H4 (cell line): ENCODE measurements at places on chromosomes 4 and X. TPM values are rescaled to one million over a fixed set of nuclear protein-coding genes. Genes with fewer than 3 reads are reported as not detected.

Gene DAPP1
- not detected in 2 replicates for total RNA-seq

Gene PHKA1
- 7.8 and 8.6 TPM in 2 replicates for total RNA-seq

Gene GBA3
- total RNA-seq: 0.04 TPM in 1 of 2 replicates, not detected in the other

Gene MUC7
- total RNA-seq: not detected in 2 replicates

Gene ATRX
- 42.5 and 85.2 TPM in 2 replicates for total RNA-seq

Gene MAGEA8
- not detected in 2 replicates for total RNA-seq

Gene TMSB15B
- 12.7 and 24.7 TPM in 2 replicates for total RNA-seq

Gene GEMIN8
- total RNA-seq: 7.7 and 8.4 TPM in 2 replicates

Gene ZCCHC4
- total RNA-seq: 14.7 and 17.2 TPM in 2 replicates

Gene FUNDC2
- 61.2 and 73.0 TPM in 2 replicates for total RNA-seq

Gene TMEM164
- total RNA-seq: 13.5 and 17.4 TPM in 2 replicates

Gene SORBS2
- 0.41 and 1.5 TPM in 2 replicates for total RNA-seq

Gene EMCN
- not detected in 2 replicates for total RNA-seq

Gene BTC
- total RNA-seq: 1.1 and 2.1 TPM in 2 replicates

Gene CSAG3
- 3.2 and 3.3 TPM in 2 replicates for total RNA-seq

Gene TKTL1
- 2.1 TPM in 1 of 2 replicates, not detected in the other for total RNA-seq

Gene PNMA5
- total RNA-seq: not detected in 2 replicates

Gene SPON2
- 4.5 and 12.0 TPM in 2 replicates for total RNA-seq

Gene MAEA
- 54.3 and 69.4 TPM in 2 replicates for total RNA-seq

Gene NSUN7
- not detected in 2 replicates for total RNA-seq

Gene GPC4
- 2.4 and 2.7 TPM in 2 replicates for total RNA-seq

Gene SPANXC
- 4.1 and 5.3 TPM in 2 replicates for total RNA-seq

Gene FGF13
- total RNA-seq: 9.7 and 15.1 TPM in 2 replicates

Gene WDR17
- 1.7 and 3.4 TPM in 2 replicates for total RNA-seq

Gene SOD3
- 1.6 TPM in 1 of 2 replicates, not detected in the other for total RNA-seq

Gene GSX2
- not detected in 2 replicates for total RNA-seq

Gene EVC
- 5.5 and 6.7 TPM in 2 replicates for total RNA-seq

Gene STAP1
- total RNA-seq: not detected in 2 replicates

Gene FAM13A
- total RNA-seq: 17.1 and 20.4 TPM in 2 replicates

Gene CDX4
- not detected in 2 replicates for total RNA-seq

Gene COQ2
- 23.9 and 39.4 TPM in 2 replicates for total RNA-seq

Gene SFRP2
- total RNA-seq: 0.29 TPM in 1 of 2 replicates, not detected in the other
